Left lung (tissue), 14 donors: ENCODE measurements at places on chromosomes 2 and 18. TPM values are rescaled to one million over a fixed set of nuclear protein-coding genes. Genes with fewer than 3 reads are reported as not detected.

FAM228A gene
- total RNA-seq = 3.4 TPM

GRCh38 chr2:172889768-172890430 lies 154.3 kb downstream of the RAPGEF4 start:
- H3K36me3 ChIP-seq = no peaks in the 10 kb centered on the region
- no peak overlapping the region for H3K27ac ChIP-seq
- no peaks in the 10 kb centered on the region for H3K27me3 ChIP-seq
- no peaks in the 10 kb centered on the region for H3K4me1 ChIP-seq

FOXI3 gene
- not detected for total RNA-seq

GRCh38 chr2:218745160-218745558 lies 34.5 kb downstream of the TTLL4 start:
- no peak for DNase-seq
- H3K4me3 ChIP-seq = no peak overlapping the region
- H3K27ac ChIP-seq = peak overlapping the region; percentile 34
- no peaks in the 10 kb centered on the region for H3K4me1 ChIP-seq

HRH4 gene
- 7.5 TPM for total RNA-seq

GRCh38 chr2:66694087-66694860 lies 259.3 kb downstream of the MEIS1 start:
- no peaks in the 10 kb centered on the region for H3K27me3 ChIP-seq
- peak overlapping the region; percentile 71 for H3K27ac ChIP-seq
- H3K36me3 ChIP-seq = no peaks in the 10 kb centered on the region
- H3K4me3 ChIP-seq = no peak overlapping the region
- H3K4me1 ChIP-seq = no peaks in the 10 kb centered on the region

DNA sequence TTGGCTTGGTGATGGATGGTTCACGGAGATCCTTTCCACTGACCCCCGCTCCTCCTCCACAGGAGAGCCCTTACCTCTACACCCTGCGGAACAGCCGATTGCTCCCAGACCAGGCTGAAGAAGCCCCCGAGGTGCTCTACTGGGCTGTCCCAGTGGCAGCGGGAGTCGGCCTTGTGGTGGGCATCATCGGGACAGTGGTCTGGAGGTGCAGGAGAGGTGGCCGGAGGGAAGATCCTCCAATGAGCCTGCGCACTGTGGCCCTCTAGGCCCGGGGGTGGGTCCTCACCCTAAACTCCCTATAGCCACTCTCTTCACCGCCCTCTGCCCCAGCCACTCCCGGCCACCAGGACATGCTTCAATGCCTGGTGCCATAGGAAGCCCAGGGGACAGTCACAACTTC lies 108.8 kb upstream of the PPP1CB start:
- no peaks in the 10 kb centered on the region for H3K36me3 ChIP-seq
- no peaks in the 10 kb centered on the region for H3K4me1 ChIP-seq
- DNase-seq = no peak
- no peak overlapping the region for H3K4me3 ChIP-seq
- no peak overlapping the region for H3K27ac ChIP-seq

DNA sequence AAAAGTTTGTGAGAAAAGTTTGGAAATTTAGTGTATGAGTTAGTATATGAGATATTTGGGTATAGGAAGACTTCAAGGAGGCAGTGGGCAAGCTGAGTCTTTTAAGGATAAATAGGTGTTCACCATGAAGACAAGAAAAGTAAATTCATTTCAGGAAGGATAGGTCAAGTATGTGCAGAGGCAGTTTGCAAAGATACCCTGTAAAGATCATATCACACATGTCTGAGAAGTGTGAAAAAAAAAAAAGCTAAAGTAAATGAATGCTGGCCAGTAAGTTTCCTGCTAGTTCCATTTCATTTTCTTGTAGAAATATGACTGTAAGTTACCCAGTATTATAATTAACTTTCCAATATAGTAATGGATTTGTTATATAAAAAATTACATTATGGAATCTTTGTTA lies 131.0 kb downstream of the PHLPP1 start:
- no peak overlapping the region for H3K27ac ChIP-seq
- H3K36me3 ChIP-seq = no peaks in the 10 kb centered on the region
- no peaks in the 10 kb centered on the region for H3K4me1 ChIP-seq
- H3K27me3 ChIP-seq = no peaks in the 10 kb centered on the region

GRCh38 chr2:175755169-175755568 lies 246.9 kb downstream of the LNPK start:
- DNase-seq = no peak
- H3K36me3 ChIP-seq = no peaks in the 10 kb centered on the region
- H3K27ac ChIP-seq = no peak overlapping the region
- no peaks in the 10 kb centered on the region for H3K27me3 ChIP-seq
- H3K4me1 ChIP-seq = no peaks in the 10 kb centered on the region
- H3K4me3 ChIP-seq = no peak overlapping the region

- peaks cover 22% of the 10 kb centered on the region for H3K36me3 ChIP-seq
- no peak overlapping the region for H3K4me3 ChIP-seq
- DNase-seq = no peak
- H3K27ac ChIP-seq = peak overlapping the region; percentile 72
- peaks cover 30% of the 10 kb centered on the region for H3K4me1 ChIP-seq
- H3K27me3 ChIP-seq = no peaks in the 10 kb centered on the region
Observed at GRCh38 chr18:8623549-8624106, 14.4 kb downstream of the RAB12 start.

INO80D gene
- total RNA-seq = 21.9 TPM

- no peaks in the 10 kb centered on the region for H3K27me3 ChIP-seq
- no peak for DNase-seq
- no peak overlapping the region for H3K4me3 ChIP-seq
- H3K36me3 ChIP-seq = no peaks in the 10 kb centered on the region
- H3K4me1 ChIP-seq = peaks cover 27% of the 10 kb centered on the region
- H3K27ac ChIP-seq = no peak overlapping the region
Observed at GRCh38 chr18:59884351-59884750, 15.4 kb upstream of the PMAIP1 start.

- no peaks in the 10 kb centered on the region for H3K27me3 ChIP-seq
- H3K4me3 ChIP-seq = no peak overlapping the region
Observed at GRCh38 chr2:30164131-30164925, 17.5 kb downstream of the YPEL5 start.

DNA sequence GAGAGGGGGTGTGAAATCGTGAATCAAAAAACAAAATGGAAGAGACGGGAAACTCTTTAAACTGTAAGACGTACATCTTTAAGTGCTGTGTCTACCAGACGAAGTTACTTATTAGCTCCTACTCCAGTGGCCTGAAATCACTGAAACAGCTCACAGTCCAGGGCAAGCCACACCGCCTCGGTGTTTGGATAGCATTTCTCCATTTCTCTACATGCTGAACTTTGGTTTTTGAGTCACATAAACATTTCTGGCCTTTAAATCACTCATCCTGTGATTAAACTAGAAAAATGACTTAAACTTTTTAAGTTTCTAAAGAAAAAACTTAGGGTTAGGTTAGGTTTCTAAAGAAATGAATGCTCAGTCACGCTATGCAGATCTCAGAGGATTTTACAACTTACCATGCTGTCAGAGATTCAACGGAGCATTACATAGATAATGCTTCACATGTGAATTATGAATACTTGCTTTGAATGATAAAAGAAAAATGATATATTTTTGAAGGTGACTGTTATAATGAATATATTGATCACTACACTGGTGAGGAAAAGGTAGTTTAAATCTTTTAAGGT lies 138.4 kb downstream of the MBP start:
- H3K4me3 ChIP-seq = no peak overlapping the region
- no peak for DNase-seq
- H3K4me1 ChIP-seq = no peaks in the 10 kb centered on the region
- no peaks in the 10 kb centered on the region for H3K27me3 ChIP-seq

- H3K27ac ChIP-seq = peak overlapping the region; percentile 99
- DNase-seq = no peak
- peak overlapping the region; percentile 73 for H3K4me3 ChIP-seq
- H3K4me1 ChIP-seq = peaks cover 53% of the 10 kb centered on the region
- no peaks in the 10 kb centered on the region for H3K36me3 ChIP-seq
- no peaks in the 10 kb centered on the region for H3K27me3 ChIP-seq
Observed at GRCh38 chr18:9915291-9916076, 1.7 kb downstream of the VAPA start.

GRCh38 chr18:69330385-69331005 lies 70.2 kb upstream of the DOK6 start:
- no peaks in the 10 kb centered on the region for H3K27me3 ChIP-seq
- H3K27ac ChIP-seq = no peak overlapping the region
- H3K4me1 ChIP-seq = no peaks in the 10 kb centered on the region
- no peak for DNase-seq
- H3K36me3 ChIP-seq = no peaks in the 10 kb centered on the region

C2orf66 gene
- total RNA-seq = 0.16 TPM

HOXD9 gene
- 1.1 TPM for total RNA-seq

- H3K27me3 ChIP-seq = no peaks in the 10 kb centered on the region
- no peaks in the 10 kb centered on the region for H3K36me3 ChIP-seq
- H3K4me1 ChIP-seq = peaks cover 17% of the 10 kb centered on the region
- H3K4me3 ChIP-seq = no peak overlapping the region
Observed at GRCh38 chr2:28382755-28383154, 9.9 kb upstream of the FOSL2 start.

AGXT gene
- not detected for total RNA-seq

ZC3H15 gene
- 43.4 TPM for total RNA-seq

ELOA2 gene
- total RNA-seq = not detected

MAL gene
- total RNA-seq = 13.6 TPM

GRCh38 chr2:20551945-20552328 lies 99.0 kb downstream of the HS1BP3 start:
- DNase-seq = no peak
- H3K36me3 ChIP-seq = no peaks in the 10 kb centered on the region
- H3K4me3 ChIP-seq = no peak overlapping the region
- H3K27ac ChIP-seq = no peak overlapping the region
- no peaks in the 10 kb centered on the region for H3K27me3 ChIP-seq

DNAH7 gene
- 1.6 TPM for total RNA-seq

SERPINB10 gene
- total RNA-seq = 0.58 TPM

DNA sequence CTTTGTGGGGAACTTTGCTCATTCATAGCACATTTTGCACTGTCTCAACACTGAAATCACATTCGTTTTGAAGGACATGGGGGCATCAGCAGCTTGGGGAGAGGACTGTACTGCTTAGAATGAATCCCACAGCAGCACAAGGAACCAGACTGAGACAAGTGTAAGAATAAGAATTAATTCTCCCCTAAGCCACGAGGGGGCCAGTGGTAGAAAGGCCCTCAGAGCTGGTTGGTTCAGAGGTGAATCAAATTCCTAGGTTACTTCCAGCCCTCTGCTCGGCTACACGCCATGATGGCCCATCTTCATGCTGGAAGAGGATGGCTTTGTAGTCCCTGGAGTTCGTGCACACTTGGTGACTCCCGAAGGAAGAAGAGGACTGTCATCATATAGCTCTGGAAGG lies 12.0 kb upstream of the MC5R start:
- DNase-seq = no peak
- H3K36me3 ChIP-seq = no peaks in the 10 kb centered on the region
- no peaks in the 10 kb centered on the region for H3K4me1 ChIP-seq
- no peak overlapping the region for H3K4me3 ChIP-seq
- no peak overlapping the region for H3K27ac ChIP-seq
- peaks cover 6% of the 10 kb centered on the region for H3K27me3 ChIP-seq

LIMS4 gene
- total RNA-seq = 2.0 TPM

ABCB11 gene
- total RNA-seq = not detected

DNA sequence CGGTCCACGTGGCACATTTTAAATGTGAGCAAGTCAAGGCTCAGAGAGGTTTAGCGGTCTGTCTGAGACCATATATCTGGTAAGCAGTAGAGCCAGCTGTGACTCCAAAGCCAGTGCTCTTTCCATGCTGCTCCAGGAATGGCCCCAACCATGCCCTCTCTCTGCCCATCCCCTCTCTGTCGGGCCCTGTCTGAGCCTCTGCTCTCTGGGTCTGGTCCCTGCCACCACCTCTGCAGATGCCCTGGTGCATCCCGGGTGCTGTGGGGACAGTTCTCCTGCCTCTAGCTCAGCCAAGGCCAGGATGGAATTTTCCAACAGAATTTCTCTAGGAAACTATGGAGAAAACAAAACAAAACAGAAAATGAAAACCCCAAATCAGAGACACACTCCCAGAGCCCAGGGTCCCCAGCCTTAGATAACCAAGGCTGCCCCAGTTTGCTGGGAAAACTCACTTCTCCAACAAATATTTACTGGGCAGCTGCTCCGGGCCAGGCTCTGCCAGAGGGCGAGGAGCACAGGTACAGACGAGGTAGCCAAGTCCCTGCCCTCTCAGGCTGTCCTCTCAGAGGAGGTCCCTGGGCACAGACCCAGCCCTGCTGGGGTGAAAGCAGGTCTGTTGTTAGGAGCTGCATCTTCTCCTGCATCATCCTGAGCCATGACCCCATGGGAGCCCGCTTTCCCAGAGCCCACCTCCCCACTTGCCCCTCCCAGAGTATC lies 9.2 kb downstream of the ADRA2B start:
- H3K27me3 ChIP-seq = no peaks in the 10 kb centered on the region
- H3K27ac ChIP-seq = no peak overlapping the region
- H3K36me3 ChIP-seq = no peaks in the 10 kb centered on the region
- H3K4me1 ChIP-seq = no peaks in the 10 kb centered on the region
- DNase-seq = no peak
- H3K4me3 ChIP-seq = no peak overlapping the region

GRCh38 chr2:78416625-78417300 lies 608.7 kb upstream of the REG3G start:
- H3K36me3 ChIP-seq = no peaks in the 10 kb centered on the region
- H3K4me1 ChIP-seq = no peaks in the 10 kb centered on the region
- H3K4me3 ChIP-seq = no peak overlapping the region
- H3K27me3 ChIP-seq = no peaks in the 10 kb centered on the region

- H3K4me3 ChIP-seq = no peak overlapping the region
- no peak for DNase-seq
- no peaks in the 10 kb centered on the region for H3K27me3 ChIP-seq
- no peaks in the 10 kb centered on the region for H3K36me3 ChIP-seq
Observed at GRCh38 chr2:120066800-120067547, 54.1 kb downstream of the EPB41L5 start.
